NT2/D1 (cell line): ENCODE measurements at places on chromosomes 4 and X.

DNA sequence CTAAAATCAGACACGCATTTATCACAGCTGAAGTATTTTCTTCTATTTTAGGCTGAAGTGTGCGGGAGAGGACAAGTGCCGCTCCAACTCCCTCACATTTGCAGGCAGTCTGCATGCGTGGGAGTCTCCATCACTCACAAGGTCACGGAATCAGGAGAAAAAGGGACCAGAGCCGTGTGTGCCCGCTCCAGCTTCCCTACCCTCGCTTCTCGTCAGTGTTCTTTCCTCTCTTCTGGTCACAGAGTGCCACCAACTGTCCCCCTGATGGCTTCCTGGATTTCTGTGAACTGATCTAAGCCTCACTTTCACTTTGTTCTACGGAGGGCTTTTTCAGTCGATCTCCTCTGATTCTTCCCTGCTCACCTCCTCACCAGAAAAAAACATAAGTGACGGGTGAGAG lies 407.4 kb upstream of the AADAT start:
- DNase-seq = no peak

- no peak for DNase-seq
Observed at GRCh38 chrX:65674204-65674893, 6.9 kb downstream of the MSN start.

- DNase-seq = no peak
Observed at GRCh38 chrX:47900833-47901232, 64.1 kb downstream of the ZNF81 start.

GRCh38 chr4:7956270-7956808 lies 16.7 kb upstream of the AFAP1 start:
- DNase-seq = no peak

DNA sequence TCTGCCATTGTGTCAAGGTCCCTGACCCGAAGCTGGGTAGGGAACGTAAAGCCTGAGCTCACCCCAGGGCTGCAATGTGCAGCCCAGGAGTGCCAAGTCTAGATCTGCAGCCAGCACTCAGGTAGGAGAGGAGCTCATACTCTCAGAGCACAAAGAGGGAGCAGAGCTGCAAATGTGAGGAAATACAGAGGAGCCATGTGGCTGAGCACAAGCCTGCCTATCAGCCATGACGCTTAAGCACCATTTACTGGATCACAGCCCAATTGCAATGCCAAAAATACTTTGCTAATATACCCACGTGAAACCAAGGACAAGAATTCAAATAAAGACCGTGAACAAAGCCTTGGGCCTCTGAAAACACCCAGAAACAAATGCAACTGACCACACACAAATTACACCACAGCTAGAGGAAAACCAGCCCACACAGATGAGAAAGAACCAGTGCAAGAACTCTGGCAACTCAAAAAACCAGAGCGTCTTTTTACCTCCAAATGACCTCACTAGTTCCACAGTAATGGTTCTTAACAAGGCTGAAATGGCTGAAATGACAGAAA lies 69.0 kb upstream of the HPF1 start:
- DNase-seq = no peak

- DNase-seq = no peak
Observed at GRCh38 chr4:84931274-84931673, 35.2 kb downstream of the WDFY3 start.

DNA sequence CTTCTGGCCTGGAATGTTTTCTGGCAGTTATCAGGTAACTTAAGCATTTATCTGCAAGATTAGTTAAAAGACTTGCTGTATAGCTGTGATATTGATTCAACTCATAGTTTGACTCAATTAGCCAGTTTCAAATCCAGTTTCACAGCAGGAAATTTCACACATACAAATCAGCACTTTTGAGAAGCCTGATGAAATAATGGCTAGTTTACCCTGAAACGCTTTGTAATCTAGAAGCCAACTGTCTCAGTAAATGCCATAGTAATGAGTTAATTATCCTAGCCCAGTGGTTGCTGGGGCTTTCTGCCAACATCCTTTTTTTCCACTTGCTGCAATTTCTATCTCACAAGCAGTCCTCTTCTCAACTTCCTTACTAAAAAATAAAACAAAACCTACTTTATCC lies 53.1 kb downstream of the ARHGEF38 start:
- DNase-seq = no peak
